ENCODE measurements at places on chromosomes 13 and 19. TPM values are rescaled to one million over a fixed set of nuclear protein-coding genes. Genes with fewer than 3 reads are reported as not detected.

Gene A1BG
- total RNA-seq = 5.3 TPM

Gene ABCA7
- total RNA-seq = 5.9 TPM

Gene KLK14
- not detected for total RNA-seq

Gene GPX4
- total RNA-seq = 380 TPM

Gene C19orf18
- not detected for total RNA-seq

Gene LRG1
- total RNA-seq = 0.13 TPM

Gene CYP2S1
- 0.32 TPM for total RNA-seq

Gene PLEKHF1
- total RNA-seq = 11.3 TPM

Gene SYCN
- not detected for total RNA-seq

Gene PRSS57
- total RNA-seq = 0.07 TPM

Gene KLK2
- not detected for total RNA-seq

Gene ADM5
- total RNA-seq = 0.40 TPM

Gene PCDH17
- total RNA-seq = 3.0 TPM

Gene SBNO2
- total RNA-seq = 55.0 TPM

Gene KRTDAP
- total RNA-seq = not detected

Gene VWA8
- 11.0 TPM for total RNA-seq

Gene ZNF285
- 3.9 TPM for total RNA-seq

Gene RNF225
- total RNA-seq = not detected

Gene KIR2DL1
- total RNA-seq = not detected

Gene SCN1B
- total RNA-seq = 13.8 TPM

Gene CEACAM8
- total RNA-seq = not detected

Gene ARHGEF1
- 46.3 TPM for total RNA-seq

Gene NLRP11
- total RNA-seq = not detected

Gene CGB8
- total RNA-seq = not detected

Gene CCDC70
- total RNA-seq = not detected

Gene ZNF180
- 9.7 TPM for total RNA-seq

Gene YJEFN3
- total RNA-seq = 0.28 TPM

Gene GADD45GIP1
- 27.3 TPM for total RNA-seq

Gene KLK4
- not detected for total RNA-seq

Gene KCNJ14
- total RNA-seq = 0.39 TPM

Gene NAPA
- 76.2 TPM for total RNA-seq
